ENCODE measurements at places on chromosomes 1 and 21.

DNA sequence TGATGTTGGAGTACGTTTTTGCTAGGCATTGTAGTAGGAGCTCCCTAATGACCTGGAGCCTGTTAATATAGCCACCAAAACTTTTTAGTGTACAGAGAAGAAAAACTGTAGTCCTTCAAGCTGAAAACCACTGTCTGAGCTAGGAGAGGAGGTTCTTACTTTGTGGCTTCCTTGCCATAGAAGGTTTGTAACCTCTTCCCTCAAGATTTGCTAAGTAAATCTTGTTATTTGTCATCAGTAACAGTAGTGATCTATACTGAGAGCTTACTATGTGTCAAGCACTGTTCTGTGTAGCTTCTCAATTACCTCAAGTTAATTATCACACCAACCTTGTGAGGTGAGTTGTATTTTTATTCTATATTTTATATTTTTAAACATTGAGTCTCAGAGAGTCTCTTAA, 21.2 kb upstream of the LRRC8C start:
- DNase-seq, result no peak

- DNase-seq, result no peak
Observed at GRCh38 chr1:205186191-205186590, 25.3 kb downstream of the DSTYK start.

DNA sequence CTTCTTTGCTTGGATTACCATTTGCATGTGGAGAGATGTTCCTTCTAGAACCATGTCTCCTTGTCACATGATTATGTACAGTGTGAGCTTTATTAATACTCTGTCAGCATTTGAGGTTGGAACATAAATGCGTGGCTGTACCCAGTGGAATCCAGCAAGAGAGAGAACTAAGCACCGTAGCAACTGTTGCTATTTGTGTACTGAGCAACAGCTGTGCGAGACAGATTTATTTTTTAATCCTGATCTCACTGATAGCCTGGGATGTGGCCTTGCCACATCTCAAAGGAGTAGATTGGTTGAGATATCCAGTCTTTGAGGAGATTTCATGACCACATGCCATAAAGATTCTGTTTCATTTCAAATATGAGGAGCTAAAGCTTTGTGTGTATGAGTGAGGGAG, 43.4 kb downstream of the KIF1B start:
- DNase-seq, result no peak

DNA sequence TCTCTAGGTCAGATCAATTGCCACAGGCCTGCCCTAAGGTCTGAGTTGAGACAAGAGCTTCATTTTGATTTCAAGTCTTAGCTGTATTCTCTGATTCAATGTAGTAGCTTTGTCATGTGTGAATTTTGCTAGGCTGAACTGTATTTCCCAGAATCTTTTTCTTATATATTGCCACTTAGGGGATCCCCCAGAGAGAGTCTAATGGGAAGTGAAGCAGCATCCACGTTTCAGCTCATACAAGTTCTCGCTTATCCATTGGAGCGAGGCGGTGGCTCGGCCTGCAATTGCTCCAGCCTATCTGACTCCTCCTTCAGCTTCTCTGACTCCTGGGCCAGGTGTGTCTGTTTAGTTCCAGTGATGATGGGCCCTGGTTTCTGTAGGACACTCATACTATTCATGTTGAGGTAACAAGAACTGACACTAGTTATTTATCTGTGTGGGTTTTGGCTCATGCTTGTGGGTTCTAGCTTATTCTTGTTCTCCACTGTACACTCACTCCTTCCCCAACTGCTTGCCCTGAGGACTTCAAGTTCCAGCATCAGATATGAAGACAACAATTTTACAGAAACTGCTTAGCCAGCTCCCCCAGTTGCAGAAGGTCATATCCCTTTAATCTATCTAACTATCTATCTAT, 48.2 kb downstream of the TBX19 start:
- DNase-seq, result no peak

DNA sequence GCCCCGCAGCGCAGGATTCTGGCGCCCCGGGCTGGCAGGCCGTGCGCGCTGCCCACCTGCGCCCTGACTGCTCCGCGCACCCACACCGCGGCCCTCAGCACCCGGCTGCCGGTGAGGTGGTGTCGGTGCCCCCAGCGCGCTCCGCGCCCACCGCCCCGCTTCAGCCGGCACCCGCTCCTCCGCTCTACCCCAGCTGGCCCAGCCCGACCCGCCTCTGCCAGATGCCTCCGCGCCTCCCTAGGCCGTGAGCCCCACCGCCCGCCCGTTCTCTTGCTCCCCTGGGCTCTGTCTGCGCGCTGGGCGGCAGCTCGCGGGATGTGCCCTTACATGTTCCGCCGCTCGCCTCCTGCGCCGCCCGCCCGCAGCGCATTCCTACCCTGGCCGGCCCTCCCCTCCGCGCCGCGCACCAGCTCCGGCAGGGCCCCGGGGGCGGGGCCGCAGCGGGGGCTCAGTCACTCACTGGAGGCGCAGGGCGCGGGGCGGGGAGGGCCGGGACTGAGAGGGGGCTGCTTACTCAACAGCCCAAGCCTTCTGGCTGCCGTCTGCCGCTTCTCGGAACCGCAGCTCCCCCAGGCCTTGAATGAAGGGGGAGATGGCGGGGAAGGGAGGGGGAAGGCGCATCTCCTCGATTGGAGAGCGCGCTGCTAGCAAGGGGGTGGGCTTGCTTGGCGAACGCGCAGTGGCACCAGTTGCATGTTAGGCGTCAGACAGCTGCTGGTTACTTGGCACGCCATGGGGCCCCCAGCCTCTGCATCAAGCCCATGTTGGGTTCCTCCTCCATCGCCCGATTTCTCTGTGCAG, at the start of gene PHLDA3:
Gene PHLDA3, minus strand, starts transcription at position 345 of the 801 bp plus-strand sequence. CDS start 402 bp downstream, outside the sequence.
- peak; percentile 5 for DNase-seq

- DNase-seq, result peak; percentile 36
Observed at GRCh38 chr1:98051065-98051675, 130.3 kb upstream of the DPYD start.

GRCh38 chr1:31112266-31112935, 46.9 kb upstream of the PUM1 start:
- no peak for DNase-seq

DNA sequence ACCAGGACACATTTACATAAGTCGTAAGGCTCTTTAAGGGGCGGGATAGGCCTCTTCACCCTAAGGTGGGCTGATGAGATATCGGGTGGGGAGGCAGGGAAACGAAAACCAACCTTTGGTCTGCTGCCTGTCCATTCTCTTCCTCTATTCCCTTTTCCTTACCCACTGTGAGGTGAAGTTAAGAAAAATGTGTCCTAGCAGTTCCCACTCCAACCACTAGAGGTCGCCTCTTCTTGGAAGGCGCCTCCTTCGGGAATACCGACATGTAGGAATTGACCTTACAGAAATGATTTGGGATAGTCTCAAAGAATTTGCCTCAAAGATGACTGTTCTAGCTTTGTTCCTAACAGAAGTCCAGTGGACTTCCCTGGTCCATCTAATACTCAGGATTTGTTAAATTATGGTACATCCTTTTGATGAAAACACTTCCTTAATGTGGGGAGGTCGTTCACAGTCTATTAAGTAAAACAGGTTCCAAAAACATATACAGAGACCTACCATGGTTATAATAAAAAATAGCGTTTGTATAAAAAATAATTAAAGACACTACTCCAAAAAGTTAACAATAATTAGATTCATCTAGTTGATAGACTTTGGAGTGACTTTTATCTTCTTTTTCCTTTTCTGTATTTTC, 14.1 kb downstream of the AZIN2 start:
- DNase-seq, result no peak

DNA sequence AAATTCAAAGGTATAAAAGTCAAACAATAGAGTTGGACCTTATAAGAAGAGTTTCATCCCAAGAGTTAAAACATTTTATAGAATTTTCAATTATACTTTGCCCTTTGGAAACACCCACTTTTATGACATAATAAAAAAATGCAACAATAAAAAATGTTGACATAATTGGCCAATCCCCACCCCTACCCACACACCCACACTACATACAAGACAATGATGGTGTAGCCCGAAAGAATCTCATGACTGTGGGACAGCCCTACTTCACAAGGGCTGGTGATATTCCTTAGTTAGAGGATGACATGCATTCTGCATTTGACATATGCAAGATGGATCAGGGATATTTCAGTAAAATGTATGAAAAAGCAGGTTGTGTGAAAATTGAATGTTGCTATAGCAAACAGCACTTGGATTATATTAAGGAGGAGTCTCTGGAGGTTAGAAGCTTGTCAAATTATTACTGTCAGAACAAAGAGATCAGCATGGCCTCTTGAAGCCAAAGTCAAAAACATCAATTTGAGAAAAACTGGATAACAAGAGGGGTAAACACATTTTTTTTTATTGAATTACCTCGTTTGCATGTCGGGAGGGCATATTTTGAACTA, 133.0 kb upstream of the SAMSN1 start:
- no peak for DNase-seq

GRCh38 chr1:219465212-219466093, 147.5 kb downstream of the ZC3H11B start:
- no peak for DNase-seq

GRCh38 chr1:165487921-165488320, 43.0 kb upstream of the RXRG start:
- no peak for DNase-seq

GRCh38 chr1:18643154-18644012, 12.7 kb downstream of the PAX7 start:
- DNase-seq, result no peak

- DNase-seq, result no peak
Observed at GRCh38 chr1:118871582-118872171, 116.5 kb downstream of the TBX15 start.

GRCh38 chr1:168135921-168136708, 615 bp downstream of the GPR161 start:
- no peak for DNase-seq

GRCh38 chr1:33408093-33408436, 22.8 kb downstream of the PHC2 start:
- DNase-seq, result no peak

GRCh38 chr1:235881930-235882700, 15.4 kb upstream of the LYST start:
- no peak for DNase-seq

GRCh38 chr1:200178340-200178739, 150.8 kb downstream of the NR5A2 start:
- DNase-seq, result no peak

DNA sequence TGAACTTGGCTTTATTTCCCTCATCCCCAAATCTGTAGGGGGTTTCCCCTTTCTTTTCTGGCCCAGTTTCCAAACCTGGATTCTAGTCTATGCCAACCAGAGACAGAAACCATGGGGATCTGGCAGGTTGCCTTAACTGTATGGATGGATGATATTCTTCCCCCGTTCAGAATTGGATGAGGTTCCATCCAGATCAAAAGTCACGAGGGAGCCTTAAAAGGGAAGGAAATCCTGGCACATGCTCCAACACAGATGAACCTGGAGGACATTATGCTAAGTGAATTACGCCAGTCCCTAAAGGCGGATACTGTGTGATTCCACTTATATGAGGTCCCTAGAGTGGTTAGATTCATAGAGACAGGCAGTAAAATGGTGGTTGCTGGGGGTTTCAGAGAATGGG, 124.4 kb downstream of the HUNK start:
- DNase-seq, result no peak

DNA sequence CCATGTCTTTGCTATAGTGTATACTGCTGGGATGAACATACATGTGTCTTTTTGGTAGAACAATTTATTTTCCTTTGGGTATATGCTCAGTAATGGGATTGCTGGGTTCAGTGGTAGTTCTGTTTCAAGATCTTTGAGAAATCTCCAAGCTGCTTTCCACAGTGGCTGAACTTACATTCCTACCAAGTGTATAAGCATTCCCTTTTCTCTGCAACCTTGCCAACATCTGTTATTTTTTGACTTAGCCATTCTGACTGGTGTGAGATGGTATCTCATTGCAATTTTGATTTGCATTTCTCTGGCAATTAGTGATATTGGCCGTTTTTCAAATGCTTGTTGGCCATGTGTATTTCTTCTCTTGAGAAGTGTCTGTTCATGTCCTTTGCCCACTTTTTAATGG, 37.5 kb upstream of the ANGPTL1 start:
- no peak for DNase-seq

DNA sequence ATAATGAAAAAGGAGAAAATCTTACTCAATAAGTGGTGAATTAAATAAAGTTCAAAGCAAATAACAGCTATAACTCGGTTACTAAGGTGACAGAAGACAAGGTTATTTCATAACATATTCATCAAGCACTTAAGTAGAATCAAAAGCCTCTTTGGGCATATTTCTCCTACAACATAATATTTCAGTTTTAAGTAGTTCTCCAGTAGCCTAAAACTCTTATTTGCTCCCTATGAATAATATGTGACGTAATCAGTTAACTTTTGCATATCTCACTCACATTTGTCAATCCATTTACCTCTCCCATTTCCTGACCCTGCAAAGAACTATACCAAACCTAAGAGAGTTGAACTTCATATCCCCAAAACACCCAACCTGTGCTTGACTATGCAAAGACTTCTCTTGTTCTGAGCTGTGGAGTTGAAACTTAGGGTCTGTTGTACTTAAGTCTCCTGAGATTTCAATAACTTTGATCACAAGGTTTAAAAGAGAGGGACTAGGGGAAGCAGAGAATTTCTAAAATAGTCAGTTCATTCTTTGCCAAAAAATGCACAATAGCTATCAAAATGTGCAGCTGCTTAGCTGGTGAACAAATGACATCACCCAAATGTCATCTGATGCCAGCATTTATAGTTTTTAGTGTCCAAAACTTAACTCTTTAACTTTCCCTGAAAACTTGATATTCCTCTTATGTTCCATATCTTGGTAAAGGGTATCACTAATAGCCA, 37.2 kb downstream of the TTLL7 start:
- DNase-seq, result no peak

DNA sequence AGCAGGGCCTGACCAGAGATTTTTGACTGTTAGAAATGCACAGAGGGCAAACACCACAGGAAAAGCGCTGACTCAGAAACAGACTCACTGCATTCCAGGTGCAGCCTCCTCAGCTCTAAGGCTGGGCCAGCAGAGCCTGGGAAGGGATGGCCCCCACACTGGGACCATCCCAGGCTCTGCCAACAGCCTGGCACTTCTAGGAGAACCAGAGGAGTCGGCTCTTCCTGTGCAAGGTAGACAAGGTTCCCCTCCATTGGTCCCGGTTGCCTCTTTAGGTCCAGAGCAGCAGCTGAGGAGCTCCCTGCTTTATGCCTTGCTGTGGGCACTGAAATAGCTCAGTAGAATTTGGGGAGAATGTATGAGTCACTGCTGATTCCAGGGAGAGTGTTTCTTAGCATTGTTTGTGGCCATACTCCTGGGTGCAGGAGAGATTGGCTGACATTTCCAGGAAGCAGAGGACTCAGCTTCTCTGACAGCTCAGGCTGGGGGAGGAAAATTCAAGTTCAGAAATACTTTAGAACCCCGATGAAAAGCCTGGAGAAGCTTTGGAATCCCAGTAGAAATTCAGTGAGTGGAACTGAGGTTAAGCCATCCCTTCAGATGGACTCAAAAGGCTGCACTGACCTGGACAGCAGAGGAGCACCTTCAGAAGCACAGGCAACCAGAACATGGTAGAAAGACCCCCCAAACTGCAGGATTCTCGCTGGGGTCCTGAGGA, 19.7 kb downstream of the PRAMEF1 start:
- no peak for DNase-seq

GRCh38 chr1:23196627-23197328, 20.5 kb downstream of the HTR1D start:
- DNase-seq, result no peak

- no peak for DNase-seq
Observed at GRCh38 chr1:56359056-56359455, 220.3 kb downstream of the PLPP3 start.

- DNase-seq, result no peak
Observed at GRCh38 chr1:199283794-199284193, 645.0 kb downstream of the PTPRC start.

Measured in stimulated activated CD4-positive, alpha-beta T cell treated with anti-CD3 and anti-CD28 coated beads, Interleukin-15, amount 100 ng/mL, for 1 hour (primary cell).